ENCODE measurements at places on chromosomes 6 and 20.

DNA sequence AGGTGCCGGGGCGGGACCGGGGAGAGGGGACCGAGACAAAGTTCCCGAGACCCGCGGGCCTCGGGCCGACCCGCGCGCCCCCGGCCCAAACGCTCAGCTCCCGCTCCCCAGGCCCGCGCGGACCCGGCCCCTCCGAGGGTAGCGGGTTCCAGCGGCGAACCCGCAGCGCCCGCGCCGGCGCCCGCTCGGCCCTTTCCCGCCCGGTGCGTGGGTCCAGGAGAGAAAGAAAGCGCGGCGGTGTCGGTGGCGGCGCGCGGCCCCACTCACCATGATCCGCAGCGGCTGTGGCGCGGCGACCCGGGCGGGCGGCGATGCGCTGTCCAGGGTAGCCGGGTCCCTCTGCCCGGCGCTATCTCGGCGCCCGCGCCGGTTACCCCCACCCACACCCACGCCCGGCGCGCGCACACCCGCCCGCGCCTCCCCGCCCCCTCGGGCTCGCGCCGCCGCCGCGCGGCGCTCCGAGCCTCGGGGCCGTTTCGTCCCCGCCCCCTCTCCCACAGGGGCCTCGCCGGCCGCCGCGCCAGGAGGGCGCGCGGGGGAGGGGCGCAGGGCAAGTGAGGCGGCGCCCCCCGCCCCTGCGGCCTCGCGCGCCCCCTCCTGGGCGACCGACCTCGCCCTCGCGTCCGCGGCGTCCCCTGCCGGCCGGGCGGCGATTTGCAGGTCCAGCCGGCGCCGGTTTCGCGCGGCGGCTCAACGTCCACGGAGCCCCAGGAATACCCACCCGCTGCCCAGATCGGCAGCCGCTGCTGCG lies at the start of gene ELOVL2:
Gene ELOVL2 (minus strand): TSS at position 345 of the 751 bp plus-strand sequence. CDS start 75 bp downstream, at position 270.
- DNase-seq = no peak

- no peak for DNase-seq
Observed at GRCh38 chr6:166814390-166814789, 142.0 kb downstream of the RNASET2 start.

DNA sequence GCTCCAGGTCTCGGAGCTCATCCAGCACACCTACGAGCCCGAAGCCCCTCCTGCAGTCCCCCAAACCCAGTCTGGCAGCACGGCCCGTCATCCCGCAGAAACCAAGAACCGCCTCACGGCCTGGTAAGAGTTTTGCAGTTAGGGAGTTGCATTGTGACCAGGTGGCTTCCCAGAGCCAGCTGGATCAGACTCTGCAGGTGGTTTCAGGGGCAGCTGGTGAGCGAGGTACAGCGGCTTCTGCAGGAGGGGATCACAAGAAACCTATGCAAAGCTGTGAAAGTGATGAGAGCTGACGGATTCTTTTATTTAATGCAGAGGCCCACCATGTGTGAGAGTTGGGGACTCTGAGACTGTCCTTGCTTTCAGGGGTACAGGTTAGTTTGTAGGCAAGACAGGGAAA lies 45.9 kb upstream of the SCGN start:
- DNase-seq = no peak

DNA sequence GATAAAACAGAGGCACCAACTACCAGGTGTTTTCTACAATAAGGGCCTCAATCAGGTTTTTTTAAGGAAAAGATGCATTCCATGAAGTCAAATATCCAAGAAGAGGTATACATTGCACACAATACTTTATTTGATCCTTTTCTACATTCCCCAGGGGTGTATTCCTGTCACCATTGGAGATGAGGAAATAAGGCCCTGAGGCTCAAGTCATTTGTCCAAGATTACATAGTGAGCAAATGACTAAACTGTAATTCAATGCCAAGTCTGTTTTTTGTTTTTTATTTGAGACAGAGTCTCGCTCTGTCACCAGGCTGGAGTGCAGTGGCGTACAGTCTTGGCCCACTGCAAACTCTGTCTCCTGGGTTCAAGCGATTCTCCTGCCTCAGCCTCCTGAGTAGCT lies 69.2 kb upstream of the CDYL start:
- DNase-seq = no peak

- DNase-seq = no peak
Observed at GRCh38 chr6:72865467-72865866, 243.6 kb downstream of the KCNQ5 start.

DNA sequence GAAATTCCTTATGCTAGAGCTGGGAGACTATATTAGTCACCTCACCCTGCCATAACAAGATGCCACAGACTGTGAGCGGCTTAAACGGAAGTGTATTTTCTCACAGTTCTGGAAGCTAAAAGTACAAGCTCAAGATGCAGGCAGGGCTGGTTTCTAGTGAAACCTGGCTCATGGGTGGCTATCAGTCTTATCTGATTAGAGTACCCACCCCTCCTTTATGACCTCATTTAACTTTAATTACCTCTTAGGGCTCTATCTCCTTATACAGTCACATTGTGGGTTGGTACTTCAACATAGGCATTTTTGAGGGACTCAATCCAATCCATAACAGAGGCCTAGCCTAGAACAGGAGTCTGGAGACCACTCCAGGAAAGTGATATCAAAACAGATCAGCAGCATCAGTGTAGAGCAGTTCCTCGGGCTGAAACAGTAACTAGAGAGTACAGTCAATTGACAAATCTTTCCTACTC lies 2.3 kb upstream of the SNRNP48 start:
- no peak for DNase-seq

GRCh38 chr6:40322336-40322735 lies 264.8 kb downstream of the LRFN2 start:
- no peak for DNase-seq

DNA sequence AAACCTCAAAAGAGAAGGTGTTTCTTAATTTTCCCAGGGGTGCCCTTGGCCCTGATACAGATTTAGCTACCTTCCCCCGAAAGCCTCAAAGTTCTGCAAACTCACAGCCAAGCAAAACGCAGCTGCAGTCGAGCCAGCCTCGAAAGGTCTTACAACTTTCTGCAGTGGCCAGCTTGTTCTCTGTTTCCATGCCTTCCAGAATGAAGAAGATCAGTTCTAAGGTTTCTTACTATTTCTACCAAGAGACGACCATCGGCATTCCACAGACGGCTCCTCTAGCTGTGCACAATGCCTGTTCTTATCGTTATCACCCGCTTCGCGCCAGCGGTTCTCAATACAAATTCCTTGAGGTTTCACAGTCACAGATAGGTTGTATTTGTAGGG lies 28.5 kb upstream of the CCR6 start:
- DNase-seq = no peak

DNA sequence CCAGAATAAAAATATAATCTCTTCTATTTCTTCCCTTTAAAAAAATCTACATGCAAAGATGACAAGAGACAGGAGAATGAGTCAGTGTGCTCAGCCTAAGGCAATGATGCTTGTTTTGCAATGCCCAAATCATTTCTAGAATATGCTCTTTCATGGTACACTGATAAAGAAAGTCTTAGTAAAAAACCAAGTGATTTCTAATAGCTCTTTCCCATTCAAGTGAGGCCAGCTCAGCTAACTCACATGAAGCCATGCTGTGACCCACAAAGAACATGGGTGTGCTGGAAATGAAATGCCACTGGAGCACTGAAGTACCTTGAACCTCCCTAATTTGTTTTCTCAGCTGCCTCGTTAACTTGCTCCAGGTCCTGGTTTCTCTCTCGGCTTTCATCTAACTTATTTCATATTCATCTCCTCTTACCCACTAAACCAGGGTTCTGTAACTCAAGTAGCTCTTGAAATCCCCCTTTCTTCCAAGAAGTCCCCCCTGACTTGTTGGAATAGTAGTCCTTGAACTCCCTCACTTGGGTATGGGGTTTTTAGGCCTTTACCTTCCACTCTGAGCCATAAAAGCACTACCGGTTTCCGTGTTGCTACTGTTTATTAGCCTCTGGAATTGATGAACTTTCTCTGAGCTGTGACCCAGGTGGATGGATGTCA lies 92.7 kb downstream of the IRF4 start:
- no peak for DNase-seq

GRCh38 chr6:141107591-141108160 lies 1025.0 kb upstream of the GJE1 start:
- no peak for DNase-seq

- no peak for DNase-seq
Observed at GRCh38 chr20:32970973-32971300, 33.3 kb downstream of the SUN5 start.

DNA sequence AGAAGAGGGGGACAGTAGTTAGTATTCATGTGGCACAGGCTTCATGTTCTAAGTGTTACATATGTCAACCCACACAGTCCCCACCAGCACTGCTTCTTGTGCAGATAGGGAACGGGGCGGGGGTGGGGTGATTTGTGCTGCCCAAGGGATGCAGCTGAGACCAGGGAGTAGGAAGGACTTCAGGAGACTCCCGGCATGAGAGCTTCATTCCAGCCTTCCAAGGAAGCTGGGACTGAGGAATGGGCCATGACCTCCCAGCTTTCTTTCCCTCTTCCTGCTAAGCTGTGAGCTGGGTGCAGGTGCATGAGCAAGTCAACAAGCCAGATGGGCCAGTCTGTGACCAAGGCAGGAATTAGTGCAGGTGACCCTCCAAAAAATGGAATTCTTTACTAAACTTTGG lies 9.2 kb downstream of the BEND3 start:
- no peak for DNase-seq

- no peak for DNase-seq
Observed at GRCh38 chr6:157732007-157732406, 91.0 kb upstream of the SNX9 start.

DNA sequence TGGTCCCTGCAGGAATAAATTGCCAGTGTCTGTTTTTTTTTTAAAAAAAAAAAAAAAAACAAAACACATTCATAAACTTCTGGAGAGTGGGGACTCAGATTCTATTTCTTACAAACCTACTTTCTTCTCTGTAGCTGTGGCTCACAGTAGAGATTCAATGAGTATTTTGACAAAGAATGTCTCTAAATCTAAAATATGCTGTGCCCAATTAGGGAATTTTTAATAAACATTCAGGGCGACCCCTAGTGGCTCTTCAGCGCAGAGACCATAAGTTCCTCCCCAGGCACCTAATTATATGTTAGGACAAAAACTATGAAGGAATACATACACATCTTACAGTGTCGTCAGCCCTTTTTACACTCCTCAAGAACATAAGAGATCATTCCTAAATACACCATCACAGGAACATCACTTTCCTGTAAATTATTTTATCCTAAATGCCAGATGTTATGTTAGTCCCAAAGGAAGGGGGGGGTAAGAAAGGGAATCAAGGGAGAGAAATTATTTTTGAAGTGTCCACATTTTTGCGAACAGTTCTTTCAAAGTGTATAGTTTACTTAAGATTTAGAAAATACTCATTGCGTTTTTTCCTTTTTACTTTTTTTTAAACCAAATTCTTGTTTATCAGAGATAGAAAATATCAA lies 21.8 kb upstream of the NAA20 start:
- no peak for DNase-seq

DNA sequence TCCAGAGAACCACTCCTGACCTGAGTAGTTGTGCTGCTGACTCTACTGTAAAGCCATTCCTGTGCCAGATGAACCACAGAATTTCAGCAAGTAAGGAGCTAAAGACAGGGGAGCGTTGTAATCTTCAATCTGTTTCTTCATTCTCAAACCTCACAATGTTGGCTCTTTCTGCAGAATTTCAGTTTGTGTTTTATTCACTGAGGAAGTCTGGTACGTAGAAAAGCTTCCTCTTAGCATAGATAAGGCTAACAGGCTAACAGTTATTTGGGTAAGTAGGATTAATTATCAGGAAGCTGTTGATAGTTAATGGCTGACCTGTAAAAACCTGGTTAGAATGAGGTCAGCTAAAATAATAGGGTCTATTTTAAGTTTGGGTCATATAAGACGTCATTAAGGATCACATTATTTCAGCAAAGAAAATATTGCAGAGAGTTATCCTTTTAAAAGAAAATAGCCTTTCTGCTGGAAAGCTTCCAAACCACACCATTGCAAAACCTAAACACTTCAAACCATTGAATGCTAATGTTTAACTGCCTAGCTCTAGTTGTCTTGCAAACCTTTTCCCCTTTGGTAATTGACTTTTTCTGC lies 14.1 kb upstream of the TENT5A start:
- no peak for DNase-seq

GRCh38 chr20:25496968-25497401 lies 88.3 kb downstream of the NINL start:
- no peak for DNase-seq

GRCh38 chr6:1774226-1774915 lies 164.7 kb downstream of the FOXC1 start:
- DNase-seq = no peak

- DNase-seq = no peak
Observed at GRCh38 chr6:12911427-12911826, 194.9 kb downstream of the PHACTR1 start.

DNA sequence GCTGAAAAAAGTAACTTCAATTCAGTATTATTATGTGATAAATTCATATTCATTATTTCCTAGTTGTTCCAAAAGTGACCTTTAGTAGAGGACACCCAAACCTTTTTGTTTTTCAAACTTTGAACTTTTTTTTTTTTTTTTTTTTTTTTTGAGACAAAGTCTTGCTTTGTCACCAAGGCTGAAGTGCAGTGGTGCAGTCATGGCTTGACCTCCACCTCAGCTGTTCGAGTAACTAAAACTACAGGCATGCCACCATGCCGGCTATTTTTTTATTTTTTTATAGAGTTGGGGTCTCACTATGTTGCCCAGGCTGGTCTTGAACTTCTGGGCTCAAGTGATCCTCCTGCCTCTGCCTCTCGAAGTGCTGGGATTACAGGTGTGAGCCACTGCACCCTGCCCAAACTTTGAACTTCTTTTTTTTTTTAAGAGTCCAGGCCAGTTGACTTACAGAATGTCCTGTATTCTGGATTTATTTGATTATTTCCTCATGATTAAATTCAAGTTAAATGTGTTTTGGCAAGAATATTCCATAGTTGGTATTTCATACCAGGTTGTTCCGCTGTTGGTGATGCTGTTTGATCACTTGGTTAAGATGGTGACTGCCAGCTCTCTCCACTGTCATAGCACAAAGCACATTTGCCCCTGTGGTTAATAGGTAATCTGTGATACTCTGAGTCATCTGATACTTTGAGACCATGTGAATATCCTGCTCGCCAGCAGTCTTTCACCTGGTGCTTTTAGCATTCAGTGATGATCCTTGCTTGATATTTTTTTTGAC lies 48.0 kb downstream of the VAPB start:
- no peak for DNase-seq

- DNase-seq = no peak
Observed at GRCh38 chr6:43499028-43499815, 10.9 kb downstream of the LRRC73 start.

- DNase-seq = no peak
Observed at GRCh38 chr6:11058406-11058805, 14.3 kb upstream of the ELOVL2 start.

GRCh38 chr6:37774028-37774680 lies 45.4 kb upstream of the ZFAND3 start:
- no peak for DNase-seq

DNA sequence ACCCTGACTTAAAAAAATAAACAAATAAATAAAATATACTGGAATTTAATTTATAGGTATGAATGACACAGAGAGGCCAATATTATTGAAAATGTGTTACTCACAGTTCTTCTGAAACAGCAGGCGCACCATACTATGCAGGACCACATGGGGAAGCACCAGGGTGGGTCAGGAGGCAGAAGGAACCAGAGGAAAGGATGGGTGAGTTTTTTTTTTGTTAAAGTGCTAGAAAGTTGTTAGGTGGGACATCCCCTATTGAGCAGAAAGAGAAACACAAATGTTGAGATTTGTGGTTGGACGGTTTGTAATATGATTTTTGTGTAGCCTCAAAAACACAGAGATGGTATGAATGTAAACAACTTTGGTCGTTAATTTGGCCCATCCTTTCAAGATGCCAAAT lies 26.0 kb downstream of the PTPRA start:
- no peak for DNase-seq

Data from stimulated activated CD4-positive, alpha-beta T cell treated with anti-CD3 and anti-CD28 coated beads, TNF-alpha, amount 100 ng/mL, for 4 hours (primary cell).